ENCODE measurements at places on chromosomes 7 and 10.
A peak's percentile ranks its signal among the peaks of the same experiment; 100 is the strongest.

GRCh38 chr10:1094112-1095057 is 38.2 kb downstream of the WDR37 start:
- DNase-seq, result no peak

GRCh38 chr7:138243430-138243829 is 167.2 kb downstream of the AKR1D1 start:
- DNase-seq, result peak; percentile 34

GRCh38 chr10:44890696-44891563 is 20.2 kb upstream of the TMEM72 start:
- DNase-seq, result no peak

GRCh38 chr10:66085906-66086305 is 839.9 kb upstream of the LRRTM3 start:
- DNase-seq, result no peak

GRCh38 chr10:64283621-64284020 is 762.4 kb downstream of the REEP3 start:
- no peak for DNase-seq
